Cerebellum (tissue), 4 donors: ENCODE measurements at places on chromosomes 2 and 18.

DNA sequence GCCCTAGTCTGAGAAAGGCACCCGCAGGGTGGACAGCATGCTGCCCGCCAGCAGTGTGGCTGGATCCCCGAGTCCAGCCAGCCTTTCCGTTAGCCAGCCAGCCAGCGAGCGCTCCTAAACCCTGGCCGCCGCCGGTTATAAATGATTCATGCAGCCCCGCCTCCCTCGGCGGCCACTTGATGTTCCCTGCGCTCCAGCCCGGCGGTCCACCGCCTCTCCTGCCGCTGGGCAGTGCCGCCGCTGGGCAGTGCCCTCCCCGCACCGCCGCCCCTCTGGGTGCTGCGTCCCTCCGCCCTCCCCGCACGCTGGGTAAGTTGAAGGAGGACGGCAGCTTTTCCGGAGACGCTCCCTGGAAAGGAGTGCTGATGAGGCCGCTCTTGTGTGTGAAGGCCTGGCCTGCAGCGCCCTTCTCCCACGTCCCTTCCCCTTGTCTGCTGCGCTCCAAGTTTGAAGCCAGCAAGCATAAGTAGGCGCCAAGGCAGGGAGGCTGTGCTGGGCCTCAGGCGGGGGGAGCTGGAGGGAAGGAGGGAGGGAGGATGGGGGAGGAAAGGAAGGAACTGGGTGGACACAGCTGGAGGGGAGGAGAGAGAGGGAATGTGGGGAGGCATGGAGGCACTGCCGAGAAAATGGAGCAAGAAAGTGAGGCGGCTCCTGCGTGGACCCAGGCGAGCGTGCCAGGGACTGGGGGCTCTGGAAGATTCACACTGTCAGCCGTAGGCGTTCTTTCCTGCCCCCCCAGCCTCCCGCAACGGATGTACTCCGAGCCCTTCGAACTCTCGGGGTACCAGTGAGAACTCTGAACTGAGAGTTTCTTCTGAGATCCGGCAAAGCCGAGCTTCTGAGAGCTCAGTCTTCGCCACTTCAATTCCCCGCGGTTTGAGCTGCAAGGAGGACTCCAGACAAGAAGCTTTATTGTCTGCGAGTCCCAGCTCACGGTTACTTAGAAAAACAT, 131.9 kb downstream of the GLI2 start:
- peak; percentile 29 for DNase-seq

GRCh38 chr2:54254180-54254579, 1.8 kb downstream of the TSPYL6 start:
- no peak for DNase-seq

- no peak for DNase-seq
Observed at GRCh38 chr2:20565623-20566236, 85.2 kb downstream of the HS1BP3 start.

GRCh38 chr18:9876212-9876866, 9.4 kb upstream of the TXNDC2 start:
- no peak for DNase-seq

GRCh38 chr18:57891707-57892391, 88.7 kb upstream of the ATP8B1 start:
- no peak for DNase-seq

DNA sequence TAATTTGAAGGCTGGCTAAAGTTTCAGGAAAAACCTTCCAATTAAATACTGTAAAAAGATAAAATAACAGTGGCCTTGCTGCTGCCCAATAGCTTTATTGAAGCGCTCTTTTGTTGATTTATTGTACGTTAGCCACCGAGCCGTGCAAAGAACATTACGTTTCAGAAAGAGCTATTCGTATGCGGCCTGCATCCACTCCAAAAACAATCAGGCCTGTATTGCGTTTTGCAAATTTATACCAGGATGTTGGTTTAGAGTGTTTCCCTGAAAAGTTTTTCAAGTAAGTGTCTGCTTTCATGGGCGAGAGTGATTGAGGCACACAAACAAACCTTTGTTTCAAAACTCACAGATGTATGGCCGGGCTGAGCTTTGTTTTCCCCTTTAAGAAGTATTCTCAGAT, 257.2 kb upstream of the SALL3 start:
- DNase-seq = no peak

- DNase-seq = no peak
Observed at GRCh38 chr2:217622205-217623060, 380.4 kb downstream of the TNS1 start.
